Activated T-helper 17 cell treated with anti-CD3 and anti-CD28 coated beads, Interleukin-2, amount 50 U/mL, for 72 hours (primary cell): ENCODE measurements at places on chromosomes 12 and 14. TPM values are rescaled to one million over a fixed set of nuclear protein-coding genes. Genes with fewer than 3 reads are reported as not detected.

Gene TEX52
- 0.35 TPM for total RNA-seq

DNA sequence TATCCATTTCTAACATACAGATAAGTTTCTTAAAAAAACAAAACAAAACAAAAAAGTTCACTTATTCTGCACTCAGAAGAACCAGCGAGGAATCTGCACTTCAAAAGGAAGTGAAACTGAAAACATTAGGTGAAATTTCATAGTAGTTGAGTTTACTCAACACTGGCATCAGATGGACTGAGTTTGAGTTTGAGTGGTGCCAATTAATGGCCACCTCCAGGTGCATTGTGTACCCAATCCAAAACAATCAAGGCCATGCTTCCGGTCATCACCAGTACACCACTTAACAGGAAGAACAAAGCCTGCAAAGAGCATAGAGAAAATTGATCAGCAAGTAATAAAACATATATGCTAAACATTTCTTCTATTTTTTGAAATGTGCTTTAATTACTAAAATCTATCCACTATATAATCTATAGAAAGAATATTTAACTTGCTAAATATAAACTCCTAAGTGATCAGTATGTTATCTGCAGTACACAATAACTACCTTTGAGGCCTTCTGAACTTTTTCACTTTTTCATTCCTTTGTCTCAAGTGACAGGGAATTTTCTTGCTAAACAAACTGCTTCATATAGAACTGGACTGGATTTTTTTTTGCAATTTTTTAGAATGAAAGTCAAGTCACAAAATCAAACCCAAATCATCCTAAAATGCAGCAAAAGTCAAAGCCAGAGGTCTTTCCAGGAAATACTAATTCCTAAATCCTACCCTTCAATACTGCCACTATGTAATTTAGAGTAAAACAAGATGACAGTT lies 11.5 kb downstream of the SLC38A2 start:
- peak; percentile 41 for ATAC-seq

DNA sequence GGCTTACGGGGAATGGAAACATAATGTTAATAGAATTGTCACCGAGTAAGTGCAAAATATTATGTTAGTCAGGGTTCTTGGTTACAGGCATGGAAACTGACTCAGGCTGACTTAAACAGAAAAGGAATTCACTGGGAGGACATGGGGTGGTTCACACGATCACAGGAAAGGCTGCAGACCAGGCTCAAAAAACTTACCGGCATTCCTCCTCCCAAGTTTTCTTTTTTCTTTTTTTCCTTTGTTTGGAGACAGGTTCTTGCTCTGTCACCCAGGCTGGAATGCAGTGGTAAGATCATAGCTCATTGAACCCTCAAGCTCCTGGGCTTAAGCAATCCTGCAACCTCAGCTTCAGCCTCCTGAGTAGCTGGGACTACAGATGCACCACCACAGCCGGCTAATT lies 11.9 kb upstream of the UBE2N start:
- ATAC-seq, result no peak

- no peak for ATAC-seq
Measured at GRCh38 chr12:89731089-89731488, 22.5 kb upstream of the ATP2B1 start.

- ATAC-seq, result no peak
Measured at GRCh38 chr14:37901978-37902377, 305.7 kb upstream of the SSTR1 start.

- ATAC-seq, result no peak
Measured at GRCh38 chr12:3141339-3142321, 64.5 kb downstream of the TSPAN9 start.
